ENCODE measurements at places on chromosomes 6 and 20.

DNA sequence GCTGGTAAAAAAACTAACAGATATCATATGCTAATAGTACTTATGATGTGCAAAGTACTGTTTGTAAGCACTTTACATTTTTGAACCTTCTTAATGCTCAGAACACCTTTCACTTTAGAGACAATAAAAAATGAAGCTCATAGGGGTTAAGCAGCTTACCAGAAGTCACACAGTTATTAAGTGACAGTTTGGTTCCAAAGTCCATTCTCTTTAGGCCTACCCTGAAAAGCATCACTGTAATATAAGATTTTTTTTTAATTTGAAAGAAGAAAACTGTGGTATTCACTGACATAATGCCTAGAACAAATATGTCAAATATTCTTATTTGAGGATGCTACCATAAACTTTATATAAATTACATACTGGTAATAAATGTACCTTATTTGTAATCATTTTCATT, 127.6 kb upstream of the RUNX2 start:
- DNase-seq, result no peak

- no peak for DNase-seq
Measured at GRCh38 chr6:53335224-53335994, 13.3 kb downstream of the ELOVL5 start.

- no peak for DNase-seq
Measured at GRCh38 chr20:44716309-44717106, 1.3 kb downstream of the CCN5 start.

- no peak for DNase-seq
Measured at GRCh38 chr6:149112976-149113375, 204.5 kb upstream of the TAB2 start.

DNA sequence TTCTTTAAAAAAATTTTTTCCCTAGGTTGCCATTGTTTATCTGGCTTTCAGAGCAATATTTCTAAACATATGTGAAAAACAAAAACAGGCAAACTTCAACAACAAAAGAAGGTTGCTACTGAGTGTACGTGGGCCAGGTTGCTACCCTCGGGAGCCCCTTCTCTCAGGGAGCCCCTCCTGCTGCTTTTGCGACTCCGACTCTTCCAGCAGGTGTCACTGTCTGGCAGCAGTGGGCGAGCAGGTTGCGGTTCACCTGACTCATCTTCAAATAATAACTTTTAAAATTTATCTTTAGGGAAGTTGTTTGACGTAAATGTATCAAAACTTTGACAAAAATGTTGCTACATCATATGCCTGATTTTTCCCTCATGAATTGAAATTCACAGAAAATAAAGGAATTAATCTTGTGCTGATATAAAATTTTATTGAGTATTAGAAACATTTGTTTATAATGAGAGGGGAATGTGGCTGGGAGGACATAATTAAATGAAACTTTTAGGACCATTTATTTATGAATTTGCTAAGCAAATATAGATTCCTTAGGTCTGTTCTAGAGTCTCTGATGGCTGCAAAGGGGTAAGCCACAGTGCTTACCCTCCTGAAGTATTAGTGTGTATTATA, 138.8 kb downstream of the HIVEP1 start:
- no peak for DNase-seq

- no peak for DNase-seq
Measured at GRCh38 chr6:50816115-50816675, 2.5 kb upstream of the TFAP2B start.

- no peak for DNase-seq
Measured at GRCh38 chr20:9686455-9686854, 152.4 kb downstream of the PAK5 start.

- no peak for DNase-seq
Measured at GRCh38 chr20:53335555-53335954, 258.1 kb downstream of the ZNF217 start.

GRCh38 chr6:156395276-156395675, 381.9 kb upstream of the ARID1B start:
- no peak for DNase-seq

DNA sequence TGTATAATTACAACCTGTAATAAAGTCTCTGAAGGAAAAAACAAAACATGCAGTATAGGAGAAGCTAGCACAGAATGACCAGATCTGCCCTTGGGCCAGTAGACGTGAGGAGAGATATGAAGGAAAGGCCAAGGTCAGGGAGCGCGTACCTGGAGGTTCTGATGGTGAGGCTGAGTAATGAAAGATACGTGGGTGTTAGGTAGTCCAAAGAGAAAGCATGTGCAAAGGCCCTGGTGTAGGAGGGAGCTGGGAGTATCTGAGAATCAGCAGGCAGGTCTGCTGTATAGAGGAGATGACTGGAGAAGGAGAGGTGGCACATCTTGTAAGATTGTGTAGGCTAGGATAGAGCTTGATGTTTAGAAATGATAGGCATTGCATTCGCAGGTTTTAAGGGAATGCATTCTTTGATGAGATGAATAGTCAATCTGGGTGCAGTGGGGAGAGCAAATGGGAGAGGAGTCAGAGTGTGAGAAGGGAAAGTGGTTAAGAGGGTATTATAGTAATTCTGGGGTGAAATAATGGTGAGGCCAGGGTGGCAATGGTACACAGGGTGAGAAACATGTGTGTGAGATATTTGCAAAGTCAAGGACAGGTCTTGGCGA, 15.9 kb upstream of the TFB1M start:
- DNase-seq, result no peak

GRCh38 chr20:58402305-58402704, 13.3 kb downstream of the VAPB start:
- no peak for DNase-seq

DNA sequence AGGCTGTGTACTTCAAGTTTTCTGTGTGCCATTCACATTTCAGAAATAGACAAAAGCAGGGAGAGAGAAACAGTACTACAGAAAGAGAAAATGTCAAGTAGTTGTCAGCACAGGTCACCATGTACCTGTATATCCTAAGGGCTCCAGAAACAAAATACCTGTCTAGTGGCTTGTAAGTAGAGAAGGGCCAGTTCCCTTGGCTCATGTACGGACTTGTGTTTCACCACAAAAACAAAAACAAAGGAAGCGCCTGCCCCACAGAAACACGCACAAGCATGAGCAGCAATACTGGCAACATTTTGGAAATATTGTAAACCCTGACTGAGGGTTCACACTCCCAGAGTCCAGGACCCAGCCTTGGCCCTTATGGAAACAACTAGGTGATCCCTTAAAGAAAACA, 44.3 kb downstream of the CNKSR3 start:
- DNase-seq, result no peak

DNA sequence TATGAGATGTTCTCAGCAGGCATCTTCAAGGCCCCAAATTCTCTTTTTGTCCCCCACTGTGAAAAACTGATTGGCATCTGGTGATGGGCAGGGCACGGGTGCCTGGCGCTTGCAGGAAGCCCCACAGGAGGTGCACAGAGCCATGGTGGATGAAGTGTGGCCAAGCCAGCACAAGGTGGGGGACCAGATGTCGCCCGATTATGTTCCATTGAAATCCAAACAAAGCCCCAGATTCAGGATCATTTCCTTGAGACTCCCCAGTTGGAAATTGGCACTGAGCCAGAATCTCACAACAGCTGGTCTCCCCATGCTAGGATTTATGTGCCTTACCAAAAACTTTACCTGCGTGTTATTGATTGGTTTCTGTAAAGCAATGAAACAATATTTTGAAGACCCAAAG, 186.1 kb downstream of the ADAT2 start:
- DNase-seq, result no peak

GRCh38 chr6:41527721-41528408, 18.3 kb upstream of the FOXP4 start:
- no peak for DNase-seq

All from kidney epithelial cell (primary cell).